ENCODE measurements at places on chromosomes 2 and 18. TPM values are rescaled to one million over a fixed set of nuclear protein-coding genes. Genes with fewer than 3 reads are reported as not detected.
A peak's percentile ranks its signal among the peaks of the same experiment; 100 is the strongest.

DNA sequence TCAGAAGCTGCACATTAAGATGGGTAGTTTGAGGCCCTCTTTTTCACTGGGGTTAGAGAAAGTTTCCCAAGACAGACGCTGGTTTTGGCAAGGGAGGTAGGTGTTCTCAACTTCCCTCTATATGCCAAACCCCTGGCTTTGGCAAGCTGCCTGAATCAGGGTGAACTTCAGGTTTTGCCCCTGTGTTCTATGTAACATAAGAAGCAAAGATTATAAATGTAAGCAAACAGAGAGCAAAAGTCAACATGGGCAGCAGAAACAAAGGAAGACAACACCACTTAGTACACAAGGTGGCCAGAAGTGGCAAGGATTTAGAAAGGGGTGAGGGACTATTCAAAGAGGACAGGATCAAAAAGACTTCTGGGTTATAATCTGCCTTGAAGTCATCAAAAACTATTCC is 70.5 kb upstream of the TFCP2L1 start:
- no peak for DNase-seq

- DNase-seq: no peak
These were observed 220.4 kb upstream of the SPOPL start for GRCh38 chr2:138280999-138281695.

GRCh38 chr2:70089220-70089982 is 2.1 kb downstream of the PCBP1 start:
- DNase-seq: no peak

- no peak for DNase-seq
These were observed 230.0 kb downstream of the LRP1B start for GRCh38 chr2:141900826-141901225.

DNA sequence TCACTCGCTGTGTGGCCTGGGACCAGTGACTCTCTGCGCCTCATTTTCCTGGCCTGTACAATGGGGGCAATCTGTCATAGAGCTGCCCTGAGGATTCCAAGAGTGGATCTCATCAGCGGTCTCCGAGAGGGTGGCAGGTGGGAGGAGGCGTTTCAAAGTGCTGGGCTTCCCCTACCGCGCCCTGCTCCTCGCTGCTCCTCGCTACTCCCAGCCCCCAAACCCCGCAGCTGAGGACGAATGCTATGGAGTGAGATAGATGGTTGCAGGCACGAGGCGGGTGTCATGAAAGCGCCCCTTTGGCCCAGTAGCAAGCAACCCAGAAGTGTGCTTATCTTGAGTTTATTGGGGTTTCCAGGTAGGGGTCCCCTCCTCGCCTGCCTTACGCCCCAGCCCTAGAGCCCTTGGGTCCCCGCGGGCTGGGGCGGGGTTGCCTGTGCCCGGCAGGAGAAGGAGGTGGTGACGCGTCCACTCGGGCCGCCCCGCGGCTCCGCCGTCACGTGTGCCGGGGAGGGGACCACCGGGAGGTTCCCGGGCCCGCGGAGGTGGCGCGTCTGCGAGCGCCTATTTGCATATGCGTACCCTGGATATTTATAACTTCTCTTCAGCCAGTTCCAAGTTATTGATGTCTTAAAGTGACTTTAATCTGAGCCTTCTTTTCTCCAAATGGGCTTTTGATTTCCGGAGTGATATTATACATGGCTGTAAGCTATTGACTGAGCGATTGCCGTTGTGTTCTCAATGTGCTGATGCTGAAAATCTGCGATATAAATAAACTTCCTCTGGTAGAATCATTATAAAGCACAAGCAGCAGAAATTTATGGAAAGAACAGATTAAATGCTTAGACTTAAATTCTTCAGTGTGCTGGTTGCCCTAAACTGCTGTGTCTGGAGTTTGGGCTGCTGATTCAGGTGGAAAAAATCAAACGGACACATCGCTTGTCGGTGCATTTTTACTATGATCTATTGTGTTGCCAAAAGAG is 263.7 kb downstream of the ATAD2B start:
- peak; percentile 73 for DNase-seq

Gene CNGA3
- total RNA-seq: not detected

DNA sequence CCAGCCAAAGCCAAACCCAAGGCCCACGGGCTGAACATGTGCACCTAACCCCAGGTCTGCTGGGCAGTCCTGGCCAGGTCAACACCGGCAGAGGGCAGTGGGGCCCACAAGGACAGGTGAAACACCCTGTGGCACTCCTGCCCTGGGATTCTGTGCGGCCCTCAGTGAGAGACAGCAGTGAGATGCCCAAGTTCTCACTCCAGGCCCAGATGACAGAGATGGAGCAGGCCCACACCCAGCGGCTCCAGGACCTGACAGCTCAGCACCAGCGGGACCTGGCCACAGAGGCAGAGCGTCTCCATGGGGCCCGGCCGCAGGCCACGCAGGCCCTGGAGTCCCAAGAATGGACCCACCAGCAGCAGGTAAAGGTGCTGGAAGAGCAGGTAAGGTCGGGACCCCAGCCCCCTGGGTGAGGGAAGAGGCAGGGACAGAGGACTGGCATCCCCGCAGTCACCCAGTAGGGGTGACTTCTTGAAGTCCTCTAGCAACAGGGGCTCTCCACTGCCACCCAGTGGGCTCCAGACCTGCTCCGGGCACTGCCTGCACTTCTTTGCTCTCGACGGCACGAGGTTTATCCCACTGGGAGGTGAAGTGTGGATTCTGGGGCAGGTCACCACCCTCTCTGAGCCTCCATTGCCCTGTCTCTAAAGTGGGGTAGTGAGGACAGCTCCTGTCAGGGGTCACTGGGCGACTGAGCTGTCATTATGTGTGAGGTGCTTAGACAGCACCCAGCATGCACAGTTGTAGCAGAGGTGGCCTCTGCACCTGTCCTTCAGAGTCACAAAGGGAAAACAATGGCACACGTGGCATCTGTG is 8.8 kb upstream of the SNED1 start:
- DNase-seq: peak; percentile 36

GRCh38 chr2:72788756-72789155 is 37.1 kb downstream of the EXOC6B start:
- DNase-seq: no peak

DNA sequence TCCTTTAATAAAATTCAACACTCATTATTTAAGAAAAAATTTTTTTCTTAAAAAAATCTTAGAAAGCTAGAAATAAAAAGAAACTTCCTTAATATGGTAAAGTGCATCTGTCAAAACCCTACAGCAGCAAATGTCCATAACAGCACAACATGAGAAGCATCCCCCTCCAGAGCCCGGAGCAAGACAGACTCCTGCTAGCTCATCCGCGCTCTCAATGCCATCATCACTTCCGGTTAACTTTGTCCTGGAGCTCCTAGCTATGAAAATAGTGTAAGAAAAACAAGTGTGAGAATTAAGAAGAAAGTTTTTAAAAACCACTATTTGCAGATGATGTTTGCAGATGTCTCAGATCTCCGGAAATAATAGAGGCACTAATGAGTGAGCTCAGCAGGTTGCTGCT is 103.1 kb downstream of the TEX51 start:
- DNase-seq: no peak

Gene KIAA2012
- total RNA-seq: 0.27 TPM

DNA sequence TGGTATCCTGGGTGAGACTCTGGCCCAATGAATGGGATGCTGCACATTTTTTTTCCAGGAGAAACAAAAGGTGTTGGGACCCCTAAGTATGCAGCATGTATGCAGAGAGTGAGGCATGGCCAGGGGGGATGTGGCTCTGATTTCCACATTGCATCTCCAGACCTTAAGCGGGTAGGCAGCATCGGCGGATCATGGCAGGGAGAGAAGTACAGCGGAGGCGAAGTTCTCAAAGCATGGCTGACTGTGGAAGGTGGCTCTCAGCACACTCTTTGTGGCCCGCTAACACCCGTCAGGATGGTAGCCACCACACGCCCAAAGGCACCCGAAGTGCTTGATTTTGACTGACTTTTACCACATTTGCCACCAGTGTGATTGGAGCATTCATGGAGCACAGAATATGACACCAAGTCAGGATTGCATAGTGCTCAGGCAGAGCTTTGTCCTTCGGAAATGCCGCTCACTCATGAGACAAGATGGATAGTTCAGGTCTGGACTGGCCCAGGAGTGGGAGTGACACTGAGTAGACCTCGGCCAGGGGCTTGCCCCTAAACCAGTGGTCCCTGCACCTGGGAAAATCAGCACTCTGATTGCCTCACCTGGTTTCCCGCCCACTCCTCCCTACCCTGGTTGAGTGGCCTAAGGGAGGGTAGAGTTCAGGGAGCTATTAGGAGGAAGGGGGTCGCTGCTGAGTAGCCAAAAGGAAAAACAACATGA is 14.2 kb downstream of the INPP4A start:
- no peak for DNase-seq

DNA sequence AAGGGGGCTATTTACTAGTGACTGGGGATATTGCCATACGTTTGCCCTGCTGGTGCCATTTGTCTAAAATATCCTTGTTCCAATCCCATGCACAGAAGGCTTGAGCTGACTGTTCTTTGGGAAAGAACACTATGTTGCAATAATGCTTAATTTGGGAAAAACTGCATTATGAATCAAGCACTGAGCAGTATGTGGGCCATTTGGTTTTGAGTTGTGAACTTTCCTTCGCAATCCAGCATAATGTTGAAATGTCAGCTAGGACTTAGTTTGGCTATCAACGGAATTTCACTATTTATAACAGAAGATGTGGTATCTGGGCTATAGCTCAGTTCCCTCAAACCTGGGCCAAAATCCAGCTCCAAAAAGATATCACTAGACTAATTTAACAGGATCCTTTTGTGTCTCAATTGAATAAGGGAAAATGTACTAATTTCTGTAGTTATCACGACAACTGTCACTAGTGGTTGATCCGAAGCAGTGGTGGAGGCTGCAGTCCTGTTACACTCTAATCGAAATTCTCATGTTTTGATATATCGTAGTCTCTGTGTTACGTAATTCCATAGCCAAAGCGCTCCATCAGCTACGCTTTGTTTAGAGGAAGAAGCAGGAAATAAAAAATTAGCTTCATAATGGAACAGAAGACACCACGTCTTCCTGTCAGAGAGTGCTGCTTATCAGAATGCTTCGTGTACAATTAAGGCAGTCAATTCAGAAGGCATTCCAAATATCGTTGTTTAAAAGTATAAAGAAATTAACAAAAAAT is 686.8 kb upstream of the SALL3 start:
- DNase-seq: no peak

- DNase-seq: no peak
These were observed 74.6 kb downstream of the CD8B2 start for GRCh38 chr2:106561803-106562202.

Gene HES6
- total RNA-seq: 1.6 TPM

Gene ANKRD30B
- total RNA-seq: not detected

DNA sequence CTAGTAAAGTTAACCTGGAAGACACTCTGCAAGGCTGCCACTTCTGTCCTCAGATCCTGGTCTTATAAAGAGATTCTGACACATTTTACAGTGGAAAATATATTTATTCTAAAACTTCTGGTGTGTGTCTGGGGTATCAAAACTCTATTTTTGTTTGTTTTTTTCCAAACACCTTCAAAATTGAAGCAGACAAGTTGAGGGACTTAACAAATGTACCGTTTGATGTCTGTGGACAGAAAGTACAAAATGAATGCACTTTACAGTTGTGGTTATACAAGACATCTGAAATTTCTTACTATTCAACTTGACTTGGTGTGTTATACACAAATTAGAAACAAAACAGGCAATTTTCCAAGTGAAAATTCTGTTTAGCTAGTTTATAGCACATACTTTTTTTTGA is 823.2 kb upstream of the SALL3 start:
- DNase-seq: no peak

- no peak for DNase-seq
These were observed 7.3 kb downstream of the ZNF516 start for GRCh38 chr18:76487782-76488181.

Gene EFEMP1
- total RNA-seq: 204 TPM

DNA sequence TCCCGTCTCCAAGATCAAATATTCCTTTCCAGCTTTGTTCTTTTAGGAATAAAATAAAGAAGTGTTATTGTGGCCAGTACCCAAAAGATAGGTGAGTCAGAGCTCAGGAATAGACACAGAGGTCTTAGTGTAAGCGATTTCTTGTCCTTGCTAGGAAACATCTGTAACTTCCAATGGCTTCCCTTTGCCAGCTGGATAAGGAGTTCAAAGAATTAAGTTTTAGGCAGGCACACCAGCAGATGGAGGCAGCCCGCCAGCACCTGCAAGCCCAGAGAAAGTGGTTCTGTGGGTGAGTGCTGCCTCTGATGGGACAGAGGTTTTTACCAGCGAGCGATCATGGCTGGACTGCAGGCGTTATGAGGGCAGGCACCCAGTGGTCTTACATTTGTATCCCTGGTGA is 125.4 kb downstream of the MGAT5 start:
- DNase-seq: peak; percentile 36
